RCC 7860 (cell line): ENCODE measurements at places on chromosomes 11 and 22.

- no peak for DNase-seq
These were observed 50.7 kb downstream of the TP53I11 start for GRCh38 chr11:44899959-44900358.

GRCh38 chr11:19087658-19088057 is 27.1 kb upstream of the MRGPRX2 start:
- DNase-seq: no peak

DNA sequence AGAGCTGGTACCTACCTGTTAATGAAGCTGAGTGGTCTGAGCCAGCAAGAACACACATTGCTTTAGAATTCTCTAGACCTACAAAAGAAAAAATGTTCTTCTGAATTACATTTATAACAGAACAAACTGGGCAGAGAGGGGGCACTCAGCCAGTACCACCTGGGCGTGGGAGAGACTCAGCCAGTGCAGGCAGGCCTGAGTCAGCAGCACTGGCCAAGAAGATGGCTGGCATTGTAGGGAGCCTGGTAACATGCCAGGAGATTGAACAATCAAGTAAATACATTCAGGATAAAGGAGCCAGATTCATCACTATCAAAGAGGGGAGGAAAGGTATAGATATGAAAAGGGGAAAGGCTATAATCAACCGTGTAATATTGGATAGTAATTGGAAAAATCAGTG is 19.9 kb downstream of the SERGEF start:
- DNase-seq: no peak

- DNase-seq: no peak
These were observed 31.4 kb downstream of the PAK1 start for GRCh38 chr11:77442394-77443053.

DNA sequence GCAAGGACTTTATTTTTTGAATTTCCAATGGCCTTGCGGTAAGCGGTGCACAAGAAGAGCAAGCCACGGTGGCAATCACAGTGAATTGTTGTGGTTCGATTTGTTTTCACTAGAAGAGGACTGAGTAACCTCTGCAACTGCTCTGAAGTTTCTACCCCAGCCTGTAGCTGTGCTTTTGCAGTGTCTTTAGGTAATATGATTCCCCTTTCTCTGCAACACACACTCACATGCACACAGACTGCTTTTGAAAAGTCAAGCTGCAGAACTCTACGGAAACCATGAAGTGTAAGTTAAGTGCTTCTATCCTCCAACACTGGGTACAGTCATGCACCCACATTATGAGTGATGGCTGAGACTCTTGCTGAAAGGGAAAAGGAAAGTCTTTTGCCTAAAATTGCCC is 38.4 kb downstream of the CD44 start:
- no peak for DNase-seq

DNA sequence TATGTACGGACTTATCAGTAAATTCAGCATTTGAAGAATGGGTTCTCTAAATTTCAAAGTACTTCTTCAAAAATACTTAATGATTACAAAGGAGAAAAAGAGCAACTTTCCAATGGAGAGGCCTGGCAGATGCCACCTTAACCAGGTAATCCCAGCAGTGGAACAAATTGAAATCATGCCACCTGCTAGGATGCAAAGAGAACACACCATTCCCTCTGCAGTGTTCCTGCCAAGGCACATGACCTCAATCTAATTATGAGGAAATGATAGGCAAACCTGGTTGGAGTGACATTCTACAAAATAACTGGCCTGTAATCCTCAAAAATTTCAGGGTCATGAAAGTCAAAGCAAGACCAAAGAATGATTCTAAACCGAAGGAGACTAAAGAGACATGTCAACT is 21.5 kb downstream of the TNRC6B start:
- no peak for DNase-seq

- no peak for DNase-seq
These were observed 2226.5 kb upstream of the RAG2 start for GRCh38 chr11:38824573-38824972.

GRCh38 chr11:35418282-35419183 is 825 bp downstream of the SLC1A2 start:
- DNase-seq: no peak

- no peak for DNase-seq
These were observed 85.3 kb upstream of the OR9Q1 start for GRCh38 chr11:57938351-57938750.

DNA sequence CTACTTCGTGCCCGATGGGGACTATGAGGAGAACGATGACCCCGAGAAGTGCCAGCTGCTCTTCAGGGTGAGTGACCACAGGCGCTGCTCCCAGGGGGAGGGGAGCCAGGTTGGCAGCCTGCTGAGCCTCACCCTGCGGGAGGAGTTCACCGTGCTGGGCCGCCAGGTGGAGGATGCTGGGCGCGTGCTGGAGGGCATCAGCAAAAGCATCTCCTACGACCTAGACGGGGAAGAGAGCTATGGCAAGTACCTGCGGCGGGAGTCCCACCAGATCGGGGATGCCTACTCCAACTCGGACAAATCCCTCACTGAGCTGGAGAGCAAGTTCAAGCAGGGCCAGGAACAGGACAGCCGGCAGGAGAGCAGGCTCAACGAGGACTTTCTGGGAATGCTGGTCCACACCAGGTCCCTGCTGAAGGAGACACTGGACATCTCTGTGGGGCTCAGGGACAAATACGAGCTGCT is 751 bp downstream of the FIBIN start:
- DNase-seq: no peak

DNA sequence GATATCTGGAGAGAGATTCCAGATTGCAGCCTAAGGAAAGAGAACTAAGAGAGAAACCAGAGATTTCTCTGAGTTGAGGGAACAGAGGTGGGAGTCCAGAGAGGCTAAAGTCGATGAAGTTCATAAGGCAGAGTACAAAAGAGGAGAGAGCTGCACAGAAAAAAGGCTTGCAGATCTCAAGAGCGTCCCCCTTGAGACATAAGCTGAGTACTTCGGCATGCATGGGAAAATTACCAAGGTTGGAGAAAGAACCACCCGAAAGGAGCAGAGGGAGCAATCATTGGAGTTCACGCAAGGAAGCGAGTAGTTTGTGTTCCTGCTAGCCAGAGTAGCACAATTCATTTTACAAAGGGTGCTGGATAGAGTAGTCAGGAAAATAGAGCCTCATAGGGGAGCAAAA is 293.5 kb downstream of the TMEM135 start:
- no peak for DNase-seq

- DNase-seq: peak; percentile 66
These were observed 35.0 kb upstream of the EHF start for GRCh38 chr11:34585735-34586487.

DNA sequence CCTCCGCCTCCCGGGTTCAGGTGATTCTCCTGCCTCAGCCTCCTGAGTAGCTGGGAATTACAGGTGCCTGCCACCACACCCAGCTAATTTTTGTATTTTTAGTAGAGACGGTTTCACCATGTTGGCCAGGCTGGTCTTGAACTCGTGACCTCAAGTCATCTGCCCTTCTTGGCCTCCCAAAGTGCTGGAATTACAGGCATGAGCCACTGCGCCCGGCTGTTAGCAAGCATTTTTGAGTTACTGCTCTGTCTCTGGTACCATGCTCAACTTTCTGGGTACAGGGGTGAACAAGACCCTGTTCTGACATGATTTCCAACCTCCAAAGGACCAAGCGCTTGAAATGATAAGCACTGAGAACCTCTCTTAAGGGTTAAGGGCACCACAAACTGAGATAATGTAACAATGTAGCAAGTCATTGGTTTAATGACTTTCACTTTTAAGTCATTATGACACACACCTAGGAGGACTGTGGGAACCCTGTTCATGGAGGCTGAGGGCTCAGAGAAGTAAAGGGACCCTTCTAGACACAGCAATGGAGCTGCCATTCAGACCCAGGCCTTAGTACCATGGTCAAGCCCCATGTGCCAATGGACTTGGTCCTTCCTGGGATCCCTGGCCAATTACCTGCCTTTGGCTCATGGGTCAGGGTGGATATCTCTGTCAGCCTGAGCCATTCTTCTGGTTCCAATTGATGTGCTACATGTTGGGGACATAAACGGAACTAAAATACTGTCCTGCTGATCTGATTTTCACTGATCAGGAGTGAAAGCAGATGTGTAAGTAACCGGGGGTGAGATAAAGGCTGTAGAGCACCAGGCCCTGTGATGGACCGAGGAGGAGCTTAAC is 11.6 kb downstream of the SLC3A2 start:
- DNase-seq: no peak

DNA sequence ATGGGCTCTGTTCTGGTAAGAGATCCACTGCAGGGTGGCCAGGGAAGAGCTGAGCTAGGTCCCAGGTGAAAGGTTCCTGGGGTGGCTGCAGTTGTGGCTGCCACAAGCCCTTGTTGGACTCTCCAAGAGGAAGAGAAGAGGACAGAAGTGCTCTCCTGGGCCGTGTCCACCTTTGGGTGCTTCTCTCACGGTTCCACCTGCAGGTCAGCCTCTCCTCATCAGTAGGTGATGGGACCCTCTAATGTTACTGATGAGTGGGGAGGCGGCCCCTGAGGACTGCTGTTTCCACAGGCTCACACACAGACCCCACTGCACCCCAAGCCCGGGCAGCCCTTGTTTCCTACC is 804.9 kb downstream of the BRD1 start:
- no peak for DNase-seq

DNA sequence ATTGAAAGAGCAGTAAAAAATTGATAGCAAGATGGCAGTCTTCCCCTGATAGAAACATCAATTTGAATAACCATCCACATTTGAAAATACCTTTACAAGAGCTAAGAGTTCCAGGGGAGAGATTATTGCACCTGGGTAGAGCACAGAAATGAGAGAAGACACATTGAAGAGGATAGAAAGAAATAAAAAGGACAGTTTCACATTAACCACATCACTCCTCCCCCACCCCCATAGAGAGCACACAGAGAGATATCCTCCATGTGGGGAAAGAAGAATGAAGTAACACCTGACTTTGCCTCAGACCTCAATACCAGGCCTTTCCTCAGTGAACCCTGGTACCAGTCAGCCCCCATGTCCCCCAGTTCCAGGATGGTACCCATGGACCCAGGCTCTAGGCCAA is 486.7 kb downstream of the FAM181B start:
- no peak for DNase-seq

GRCh38 chr11:6531267-6531752 is 34.2 kb downstream of the DNHD1 start:
- DNase-seq: peak; percentile 27

DNA sequence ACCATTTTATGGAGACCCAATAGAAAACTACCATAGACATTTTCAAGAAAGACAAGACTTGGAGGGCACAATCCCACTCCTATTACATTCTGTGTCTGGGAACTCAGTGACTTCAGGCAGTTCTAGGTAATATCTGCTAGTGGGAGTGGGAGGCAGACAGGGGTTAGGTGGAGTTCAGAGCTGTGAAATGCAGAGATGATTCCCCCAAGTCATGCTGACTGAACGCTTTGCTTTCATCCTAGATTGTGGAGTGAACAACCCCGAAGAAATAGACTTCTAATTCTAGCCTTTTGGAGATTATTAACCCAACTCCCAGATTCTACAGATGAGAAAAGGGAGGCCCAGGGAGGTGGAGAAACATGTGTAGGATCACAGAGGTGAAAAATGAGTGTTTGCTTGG is 437.8 kb upstream of the CADM1 start:
- peak; percentile 55 for DNase-seq

- DNase-seq: no peak
These were observed 9.9 kb upstream of the RASD2 start for GRCh38 chr22:35530700-35531099.

GRCh38 chr22:42719133-42719532 is 1.5 kb downstream of the A4GALT start:
- DNase-seq: no peak

GRCh38 chr22:46972256-46972655 is 209.8 kb downstream of the TBC1D22A start:
- no peak for DNase-seq

- no peak for DNase-seq
These were observed 9.8 kb upstream of the XKR3 start for GRCh38 chr22:16834971-16835370.

GRCh38 chr11:692824-693414 is 2.1 kb downstream of the DEAF1 start:
- DNase-seq: no peak

- DNase-seq: no peak
These were observed 480.1 kb downstream of the NTM start for GRCh38 chr11:131850507-131850906.

GRCh38 chr22:23033116-23033905 is 37.0 kb upstream of the GNAZ start:
- no peak for DNase-seq

DNA sequence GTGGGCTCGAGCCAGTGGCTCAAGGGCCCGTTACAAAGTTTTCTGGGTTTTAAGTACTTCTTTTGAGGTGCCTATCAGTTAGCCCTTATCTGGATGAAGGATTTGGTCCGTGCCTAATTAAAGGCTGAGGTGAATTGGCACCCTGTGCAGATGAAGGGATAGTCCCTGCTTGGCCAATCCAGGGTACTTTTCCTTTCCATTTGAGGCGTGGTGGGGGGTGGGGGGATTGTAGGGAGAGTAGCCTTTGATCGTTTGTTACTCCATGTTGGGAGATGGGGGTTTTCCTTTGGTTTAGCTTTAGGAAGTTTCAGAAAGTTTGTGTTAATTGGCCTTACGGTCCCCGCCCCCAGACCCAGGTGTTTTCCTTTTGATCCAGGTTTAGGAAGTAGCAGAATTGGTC is 170.8 kb downstream of the DDX10 start:
- DNase-seq: no peak

DNA sequence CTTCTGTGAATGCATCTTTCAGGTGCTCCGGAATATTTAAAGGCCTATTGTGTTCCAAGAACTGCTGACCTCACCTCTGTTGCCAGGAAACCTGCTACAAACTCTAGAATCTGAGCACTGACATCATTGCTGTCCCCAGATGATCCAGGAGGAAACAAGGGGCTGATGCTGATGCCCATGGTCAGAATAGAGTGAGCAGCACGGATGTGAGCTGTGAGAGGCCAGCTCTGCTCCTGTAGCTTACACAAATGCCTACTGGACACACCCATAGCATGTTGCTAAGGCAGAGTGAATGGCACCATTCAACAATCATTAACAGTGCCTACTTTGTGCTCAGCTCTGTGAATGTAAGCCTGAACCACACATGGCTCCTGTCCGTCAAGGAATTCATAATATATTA is 276.7 kb upstream of the API5 start:
- no peak for DNase-seq

- no peak for DNase-seq
These were observed 548.0 kb upstream of the LUZP2 start for GRCh38 chr11:23948851-23949250.

DNA sequence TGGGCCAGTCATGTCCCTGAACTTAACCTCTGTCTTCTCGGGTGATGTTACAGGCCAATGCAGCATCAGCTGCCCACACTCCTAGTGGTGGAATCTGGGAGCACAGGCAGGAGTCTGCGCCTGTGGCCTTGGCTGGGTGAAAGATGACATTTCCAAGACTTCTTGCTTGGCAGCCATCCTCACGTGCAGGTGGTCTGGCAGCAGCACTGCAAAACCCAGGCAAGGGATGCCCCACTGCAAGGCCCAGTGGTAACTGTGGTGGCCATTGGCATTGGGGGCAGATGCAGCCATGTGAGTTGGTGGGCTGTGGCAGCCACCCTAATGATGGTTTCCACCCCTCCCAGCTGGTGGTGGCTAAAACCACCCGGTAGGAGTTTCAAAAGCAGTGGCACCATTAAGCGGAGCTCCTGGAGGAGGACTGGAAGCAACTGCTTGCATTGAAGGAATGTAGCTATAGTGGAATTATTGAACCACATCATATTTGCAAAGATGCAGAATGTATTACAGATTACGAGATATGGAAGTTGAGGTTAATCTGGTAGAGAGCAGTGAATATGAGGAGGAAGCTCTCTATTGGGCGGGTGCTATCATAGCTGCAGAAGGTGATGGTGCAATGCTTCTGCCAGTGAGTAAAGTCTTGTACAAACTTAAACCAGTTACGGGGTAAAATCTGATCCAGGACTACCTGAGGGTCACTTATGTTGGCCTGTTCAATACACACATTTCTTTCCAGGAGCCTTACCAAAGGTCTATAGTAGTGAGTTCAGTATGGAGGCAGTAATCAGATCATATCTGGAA is 120.7 kb upstream of the TOP3B start:
- DNase-seq: no peak
